ENCODE measurements at places on chromosomes 11 and 22. TPM values are rescaled to one million over a fixed set of nuclear protein-coding genes. Genes with fewer than 3 reads are reported as not detected.

SHANK3 gene
- total RNA-seq, result 14.2 TPM

GTSE1 gene
- total RNA-seq, result 10.9 TPM

KCNQ1 gene
- 44.7 TPM for total RNA-seq

CCDC81 gene
- total RNA-seq, result 0.61 TPM

TRIM51 gene
- total RNA-seq, result not detected

PTGDR2 gene
- total RNA-seq, result 3.4 TPM

FAM181B gene
- not detected for total RNA-seq

PNPLA5 gene
- total RNA-seq, result not detected

SPI1 gene
- 4.9 TPM for total RNA-seq

OVCH2 gene
- total RNA-seq, result not detected

PARVA gene
- 57.1 TPM for total RNA-seq

PATE2 gene
- total RNA-seq, result not detected

KMT5B gene
- total RNA-seq, result 71.3 TPM

AIFM3 gene
- 239 TPM for total RNA-seq
